ENCODE measurements at places on chromosomes 1 and 21.

DNA sequence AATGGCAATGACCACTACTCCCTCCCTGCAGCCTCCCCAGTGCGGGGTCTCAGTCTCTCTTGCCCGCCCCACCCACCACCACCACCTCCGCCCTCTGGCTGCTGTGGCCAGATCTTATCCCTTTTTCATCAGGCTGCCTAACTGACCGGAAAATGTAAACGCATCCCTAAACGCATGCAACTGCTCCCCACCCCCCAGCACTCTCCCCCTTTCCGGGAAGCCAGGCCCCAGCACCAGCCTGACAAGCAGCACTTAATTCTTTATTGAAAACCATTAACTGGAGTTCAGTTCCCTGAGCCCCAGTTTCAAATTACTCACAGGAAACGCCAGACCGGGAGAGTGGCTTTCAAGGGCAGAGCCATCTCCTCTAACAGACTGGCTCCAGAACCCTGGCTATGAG is 147.7 kb downstream of the DMRTA2 start:
- peak; percentile 18 for DNase-seq

GRCh38 chr1:47732489-47732888 is 264.7 kb downstream of the TRABD2B start:
- no peak for DNase-seq

GRCh38 chr1:921011-921837 is 2.5 kb upstream of the SAMD11 start:
- DNase-seq: peak; percentile 69

- DNase-seq: no peak
These were observed 20.9 kb upstream of the SSX2IP start for GRCh38 chr1:84711121-84711520.

- no peak for DNase-seq
These were observed 29.3 kb downstream of the SGIP1 start for GRCh38 chr1:66563094-66563800.

DNA sequence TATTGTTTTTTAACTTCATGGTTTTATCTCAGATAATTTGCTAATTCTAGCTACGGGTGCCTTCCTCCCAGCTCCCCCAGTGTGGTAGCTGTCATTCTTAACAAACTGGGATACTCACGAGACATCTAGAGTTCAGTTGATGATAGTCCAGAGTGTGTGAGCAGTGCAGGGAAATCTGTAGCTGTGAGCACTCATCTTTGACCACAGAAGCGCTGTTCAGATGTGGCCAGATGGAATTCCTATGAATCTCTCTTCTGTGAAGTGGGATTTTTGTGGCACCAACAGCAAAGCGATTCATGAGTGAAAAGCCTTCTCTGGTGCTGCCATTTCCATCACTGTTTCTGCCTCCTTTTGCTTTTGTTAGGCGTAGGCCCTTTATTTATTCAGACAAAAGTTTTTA is 125.1 kb downstream of the NFIA start:
- DNase-seq: no peak
